Ammon's horn (tissue), 1 donor: ENCODE measurements at places on chromosomes 1 and 21.

DNA sequence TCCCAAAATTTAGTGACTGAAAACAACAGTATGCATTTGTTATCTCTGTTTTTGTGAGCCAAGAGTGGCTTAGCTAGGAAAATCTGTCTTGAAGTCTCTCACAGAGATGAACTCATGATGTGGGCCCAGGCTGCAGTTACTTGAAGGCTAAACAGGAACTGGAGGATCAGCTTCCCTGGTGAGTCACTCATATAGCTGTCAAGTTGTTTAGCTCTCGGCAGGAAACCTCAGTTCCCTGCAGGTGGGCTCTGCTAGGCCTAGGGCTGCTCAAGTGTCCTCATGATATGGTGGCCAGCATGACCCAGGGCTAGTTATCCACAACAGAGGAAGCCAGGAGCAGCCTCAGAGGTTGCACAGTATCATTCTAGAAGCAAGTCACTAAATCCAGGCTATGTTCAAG is 30.2 kb upstream of the DDX59 start:
- DNase-seq: no peak

- DNase-seq: no peak
These were observed 137.8 kb downstream of the RWDD3 start for GRCh38 chr1:95371666-95372282.

- peak; percentile 35 for DNase-seq
These were observed 28.5 kb downstream of the ECE1 start for GRCh38 chr1:21261551-21262292.

DNA sequence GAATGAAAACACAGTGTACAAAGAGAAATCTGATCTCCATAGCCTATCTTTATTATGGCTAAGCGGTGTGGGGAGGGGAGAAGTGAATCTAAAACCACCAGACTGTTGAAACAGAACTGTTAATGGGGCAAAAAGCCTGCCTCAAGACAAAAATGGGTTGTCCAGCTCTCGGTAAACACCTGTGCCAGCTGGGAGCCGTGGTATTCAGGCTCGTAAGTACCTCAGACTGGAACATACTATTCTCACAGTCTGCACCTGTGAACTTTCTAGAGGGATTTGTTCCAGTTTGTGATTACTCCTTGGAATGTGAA is 42.7 kb upstream of the ATP1A1 start:
- no peak for DNase-seq

DNA sequence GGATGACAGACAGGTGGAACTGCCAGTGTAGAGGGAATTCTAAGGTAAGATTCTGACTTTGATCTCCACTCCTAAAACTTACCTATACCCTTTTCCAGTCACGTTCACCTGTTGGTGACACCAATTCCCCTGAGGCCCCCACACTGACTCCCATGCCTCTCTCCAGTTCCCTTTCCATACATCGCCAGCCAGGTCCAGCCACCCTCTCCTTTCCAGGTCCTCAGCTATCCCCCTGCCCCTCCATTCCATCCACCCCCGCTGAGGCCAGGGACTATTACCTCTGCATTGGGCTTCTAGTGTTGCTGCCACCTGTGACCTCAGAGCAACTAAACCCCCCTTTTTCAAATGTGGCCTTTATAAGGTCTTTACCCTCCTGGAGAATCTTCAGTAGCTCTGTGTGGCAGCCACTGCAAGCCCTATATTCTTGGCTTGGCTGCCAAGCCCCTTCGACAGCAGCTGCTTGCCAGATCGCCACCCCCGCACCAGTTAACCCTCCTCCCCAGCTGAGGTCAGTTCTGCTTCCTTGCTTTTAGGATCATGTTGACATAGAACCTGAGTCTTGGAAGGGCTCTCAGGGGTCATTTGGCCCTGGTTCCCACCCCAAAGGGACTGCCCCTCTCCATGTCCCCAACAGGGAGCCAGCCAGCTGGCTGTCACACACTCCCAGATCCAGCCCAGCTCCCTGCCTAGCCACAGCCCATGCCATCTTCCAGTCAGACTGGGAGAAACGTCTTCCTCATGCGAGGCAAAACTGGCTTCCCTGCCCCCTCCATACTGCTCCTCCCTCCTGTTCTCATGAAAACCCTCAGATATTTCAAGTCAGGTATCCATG is 14.7 kb downstream of the CSF1 start:
- no peak for DNase-seq

DNA sequence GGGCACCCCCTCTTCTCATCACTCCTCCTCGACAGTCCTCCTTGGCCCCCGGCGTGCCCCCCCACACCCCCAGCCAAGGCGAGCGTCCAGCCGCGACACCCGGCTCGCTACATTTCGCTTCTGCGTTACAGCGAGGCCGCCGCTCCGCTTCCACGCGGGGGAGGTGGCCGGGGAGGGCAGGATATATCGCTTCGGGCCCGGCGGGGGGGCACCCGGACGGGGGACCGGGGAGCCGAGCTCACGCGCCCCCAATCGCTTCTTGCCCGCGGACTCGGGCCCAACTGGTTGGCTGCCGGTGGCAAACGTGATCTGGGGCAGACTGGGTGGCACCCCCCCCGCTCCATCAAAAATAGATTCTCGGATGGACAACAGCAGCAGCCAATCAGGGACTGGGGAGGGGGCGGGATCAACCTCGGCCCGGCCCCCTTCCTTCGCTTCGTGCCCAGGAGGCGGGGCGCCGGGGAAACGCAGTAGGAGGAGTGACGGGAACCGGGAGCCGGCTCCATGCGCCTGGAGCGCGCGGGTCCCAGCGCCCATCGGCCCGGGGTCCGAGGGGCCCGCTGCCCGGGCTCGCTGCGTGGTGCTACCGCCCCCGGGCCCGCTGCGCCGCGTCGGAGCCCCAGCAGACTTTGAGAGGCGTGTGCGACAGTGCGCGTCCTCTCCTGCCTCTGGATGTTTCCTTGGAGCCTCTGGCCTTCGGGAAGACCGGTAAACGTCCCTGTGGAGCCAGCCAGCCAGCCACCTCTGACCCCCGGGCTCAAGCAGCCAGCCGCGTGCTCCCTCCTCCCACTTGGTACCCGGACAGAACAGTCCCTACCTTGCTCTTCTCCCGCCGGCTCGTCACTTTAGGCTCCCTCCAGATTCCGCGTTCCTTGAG is at the start of gene SLC41A1:
TSS of gene SLC41A1 (minus strand) at position 321 of the 877 bp plus-strand sequence. CDS start 2,757 bp downstream, outside the sequence.
- peak; percentile 98 for DNase-seq

DNA sequence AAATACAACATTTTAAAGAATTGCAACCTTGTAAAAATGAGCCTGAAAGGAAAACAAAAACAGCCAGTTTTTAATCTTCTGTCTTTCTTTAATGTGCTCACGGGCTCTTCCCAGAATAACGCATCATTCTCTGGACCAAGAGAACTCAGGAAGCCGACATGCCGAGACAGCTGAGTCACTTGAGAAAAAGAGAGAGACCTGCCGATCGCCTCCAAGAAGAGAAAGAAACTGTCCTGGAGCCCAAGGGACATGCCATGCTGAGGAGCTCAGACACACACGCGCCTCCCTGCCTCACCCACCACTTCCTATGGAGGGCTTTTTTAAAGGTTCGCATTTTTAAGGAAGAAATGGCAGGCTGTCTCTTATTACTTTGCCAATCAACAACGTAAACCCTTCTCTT is 176.4 kb downstream of the ZNF281 start:
- DNase-seq: no peak

DNA sequence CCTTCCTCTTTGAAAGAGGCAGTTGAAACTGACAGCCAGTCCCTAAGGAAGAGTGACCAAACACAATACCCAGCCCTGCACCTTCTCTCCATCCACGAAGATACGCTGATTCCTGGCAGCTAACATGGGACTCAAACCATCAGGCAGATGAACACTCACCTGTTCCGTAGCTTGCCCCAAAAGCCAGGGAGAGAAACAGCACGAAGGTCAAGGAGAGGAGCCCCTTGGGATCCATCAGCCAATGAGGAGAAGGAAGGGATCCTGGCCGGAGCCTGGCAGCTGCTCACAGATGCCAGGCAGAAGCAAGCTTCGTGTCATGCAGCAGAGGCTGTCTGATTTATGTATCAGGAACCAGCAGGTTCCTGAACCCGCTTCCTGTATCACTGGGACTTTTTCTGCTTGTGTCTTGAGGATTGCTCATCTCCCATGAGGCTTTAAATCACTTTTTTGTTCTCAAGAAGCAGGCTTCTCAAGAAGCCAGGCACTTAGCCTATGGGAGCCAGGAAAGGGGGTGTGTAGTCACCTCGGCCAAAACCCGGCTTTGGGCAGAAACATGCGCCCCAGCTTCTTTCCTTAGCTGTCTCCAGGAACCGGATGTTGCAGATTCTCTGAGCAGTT is at the start of gene SLAMF1:
TSS of gene SLAMF1 (minus strand) at position 334 of the 618 bp plus-strand sequence. CDS start at position 235, 99 bp downstream.
- DNase-seq: no peak

DNA sequence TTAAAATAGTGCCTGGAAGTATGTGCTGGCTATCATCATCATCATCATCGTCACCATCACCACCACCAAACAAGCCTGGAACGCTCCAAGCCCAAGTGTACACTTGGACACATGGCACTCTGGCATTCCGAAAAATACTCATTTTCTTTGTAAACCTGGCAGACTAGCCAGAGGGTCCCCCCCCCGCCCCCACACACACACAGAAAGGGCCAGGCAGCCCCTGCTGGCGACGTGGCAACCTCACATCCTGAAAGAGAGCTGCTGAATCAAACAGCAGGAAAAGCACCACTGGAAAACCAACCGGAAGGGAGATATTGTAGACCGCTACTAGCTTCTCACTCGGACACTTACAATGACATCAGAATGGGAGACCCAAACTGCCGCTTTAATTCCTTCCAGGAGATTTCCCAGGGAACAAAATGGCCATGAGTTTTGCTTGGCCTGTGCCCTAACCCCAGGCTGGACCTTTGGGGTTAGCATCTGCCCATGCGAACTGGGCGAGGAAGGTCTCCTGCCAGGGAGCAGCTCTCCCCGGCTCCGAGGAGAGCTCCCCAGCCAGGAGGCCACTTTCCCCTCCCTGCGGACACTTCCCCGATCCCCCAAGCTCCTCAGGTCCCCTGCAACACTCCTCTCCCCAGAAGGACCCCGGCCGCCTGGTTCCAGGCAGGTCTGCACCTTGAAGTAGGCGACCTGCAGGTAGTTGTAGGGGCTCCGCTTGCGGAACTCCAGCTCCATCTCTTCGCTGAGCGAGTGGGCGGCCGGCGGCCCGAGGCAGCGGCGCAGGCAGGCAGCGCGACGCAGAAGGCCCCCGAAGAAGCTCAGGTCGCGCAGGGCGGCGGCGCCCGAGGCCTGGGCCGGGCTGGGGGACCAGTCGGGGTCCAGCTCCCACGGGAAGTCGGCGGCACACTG is 742 bp downstream of the P3H1 start:
- DNase-seq: peak; percentile 47

DNA sequence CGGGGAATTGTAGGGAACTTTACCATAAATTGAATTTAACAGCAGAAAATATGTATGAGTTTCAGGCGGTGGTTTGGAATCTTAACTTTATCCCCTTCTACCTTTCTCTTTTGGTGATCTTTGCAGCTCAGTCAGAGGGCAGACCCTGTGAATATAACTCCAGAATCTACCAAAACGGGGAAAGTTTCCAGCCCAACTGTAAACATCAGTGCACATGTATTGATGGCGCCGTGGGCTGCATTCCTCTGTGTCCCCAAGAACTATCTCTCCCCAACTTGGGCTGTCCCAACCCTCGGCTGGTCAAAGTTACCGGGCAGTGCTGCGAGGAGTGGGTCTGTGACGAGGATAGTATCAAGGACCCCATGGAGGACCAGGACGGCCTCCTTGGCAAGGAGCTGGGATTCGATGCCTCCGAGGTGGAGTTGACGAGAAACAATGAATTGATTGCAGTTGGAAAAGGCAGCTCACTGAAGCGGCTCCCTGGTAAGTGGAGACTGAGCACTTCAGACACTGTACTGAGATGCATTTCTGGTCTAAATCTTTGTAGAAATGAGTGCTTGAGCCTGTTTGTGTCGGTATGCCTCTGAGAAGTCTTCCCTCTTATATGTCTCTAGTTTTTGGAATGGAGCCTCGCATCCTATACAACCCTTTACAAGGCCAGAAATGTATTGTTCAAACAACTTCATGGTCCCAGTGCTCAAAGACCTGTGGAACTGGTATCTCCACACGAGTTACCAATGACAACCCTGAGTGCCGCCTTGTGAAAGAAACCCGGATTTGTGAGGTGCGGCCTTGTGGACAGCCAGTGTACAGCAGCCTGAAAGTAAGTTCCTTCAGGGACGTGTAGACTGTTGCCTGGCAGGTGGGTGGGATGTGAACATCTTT is 1.5 kb downstream of the CCN1 start:
- DNase-seq: no peak

GRCh38 chr1:219126377-219126776 is 47.3 kb upstream of the LYPLAL1 start:
- no peak for DNase-seq

GRCh38 chr1:180558664-180559063 is at the start of gene OVAAL:
Gene OVAAL (plus strand): TSS chr1:180558964.
- DNase-seq: no peak

GRCh38 chr1:8740034-8740449 is 77.4 kb downstream of the RERE start:
- DNase-seq: no peak

- DNase-seq: no peak
These were observed 261.3 kb upstream of the CHRM3 start for GRCh38 chr1:239125027-239125426.

DNA sequence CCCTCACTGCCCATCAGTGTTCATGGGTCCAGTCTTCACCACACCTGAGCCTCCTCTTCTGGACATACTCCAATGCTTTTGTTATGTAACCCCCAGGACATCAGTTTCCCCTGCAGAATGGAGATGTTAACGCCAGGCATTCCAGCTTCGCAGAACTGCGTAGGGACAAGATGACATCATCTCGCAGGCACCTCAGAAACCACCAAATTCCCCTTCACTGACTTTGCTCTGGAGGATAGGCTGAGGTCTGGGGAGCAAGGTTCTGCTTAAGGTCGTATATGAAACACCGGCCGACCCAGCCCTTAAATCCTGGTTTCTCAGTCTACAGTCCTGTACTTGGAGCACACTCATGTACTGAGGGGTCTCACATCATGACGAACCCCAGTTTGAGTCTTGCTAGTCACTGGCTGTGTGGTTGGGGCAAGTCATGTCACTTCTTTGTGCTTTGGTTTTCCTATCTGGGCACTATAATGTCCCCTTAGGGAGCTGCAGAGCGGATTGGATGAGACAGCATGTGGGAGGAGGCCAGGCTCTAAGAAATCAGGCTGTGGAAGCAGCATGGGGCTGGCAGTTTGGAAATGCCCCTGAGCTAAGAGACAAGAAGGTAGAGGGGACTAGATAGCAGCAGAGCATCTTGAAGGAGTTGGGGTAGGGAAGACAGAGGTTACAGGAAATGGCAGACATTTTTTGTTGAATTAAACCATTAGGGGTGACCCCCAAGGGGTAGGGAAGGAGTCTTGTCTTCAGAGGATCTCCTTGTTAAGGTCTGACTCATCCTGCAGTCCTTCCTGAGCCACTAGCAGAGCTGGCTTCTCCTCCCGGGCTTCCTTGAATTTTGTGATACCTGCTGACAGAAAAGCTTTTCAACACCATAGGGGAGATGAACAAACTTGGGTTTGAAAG is 138.3 kb downstream of the FOXD2 start:
- DNase-seq: no peak

GRCh38 chr1:50369830-50370229 is 53.4 kb downstream of the DMRTA2 start:
- no peak for DNase-seq
